ENCODE measurements at places on chromosomes 2 and 18.

DNA sequence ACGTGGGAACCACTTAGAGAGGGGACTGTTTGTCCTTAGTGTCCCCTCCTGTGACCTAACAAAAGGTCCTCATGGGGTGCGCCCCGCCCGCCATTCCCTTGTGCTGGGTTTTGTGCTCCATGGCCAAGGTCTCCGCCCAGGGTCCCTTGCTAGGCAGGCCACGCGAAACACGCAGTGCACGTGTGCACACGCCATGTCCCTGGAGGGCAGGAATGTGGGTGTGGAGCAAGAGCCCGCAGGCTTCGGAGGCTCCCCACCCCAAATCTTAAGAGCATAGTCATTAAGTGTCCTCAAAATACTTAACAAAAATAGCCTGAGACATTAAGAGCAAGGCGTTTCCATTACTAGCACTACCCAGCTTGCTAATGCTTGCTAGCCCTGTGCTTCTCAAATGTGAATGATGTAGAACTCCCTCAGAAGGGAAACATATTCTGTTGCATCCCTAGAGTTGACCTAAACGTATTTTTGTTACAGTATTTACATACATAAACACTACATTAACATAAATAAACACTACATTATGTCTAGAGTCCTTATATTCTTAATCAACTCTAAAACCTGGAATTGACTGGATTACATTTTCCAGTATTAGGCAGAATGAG lies 117.6 kb upstream of the APCDD1 start:
- no peak for DNase-seq

GRCh38 chr2:84458551-84459017 lies 496 bp downstream of the SUCLG1 start:
- DNase-seq, result no peak

DNA sequence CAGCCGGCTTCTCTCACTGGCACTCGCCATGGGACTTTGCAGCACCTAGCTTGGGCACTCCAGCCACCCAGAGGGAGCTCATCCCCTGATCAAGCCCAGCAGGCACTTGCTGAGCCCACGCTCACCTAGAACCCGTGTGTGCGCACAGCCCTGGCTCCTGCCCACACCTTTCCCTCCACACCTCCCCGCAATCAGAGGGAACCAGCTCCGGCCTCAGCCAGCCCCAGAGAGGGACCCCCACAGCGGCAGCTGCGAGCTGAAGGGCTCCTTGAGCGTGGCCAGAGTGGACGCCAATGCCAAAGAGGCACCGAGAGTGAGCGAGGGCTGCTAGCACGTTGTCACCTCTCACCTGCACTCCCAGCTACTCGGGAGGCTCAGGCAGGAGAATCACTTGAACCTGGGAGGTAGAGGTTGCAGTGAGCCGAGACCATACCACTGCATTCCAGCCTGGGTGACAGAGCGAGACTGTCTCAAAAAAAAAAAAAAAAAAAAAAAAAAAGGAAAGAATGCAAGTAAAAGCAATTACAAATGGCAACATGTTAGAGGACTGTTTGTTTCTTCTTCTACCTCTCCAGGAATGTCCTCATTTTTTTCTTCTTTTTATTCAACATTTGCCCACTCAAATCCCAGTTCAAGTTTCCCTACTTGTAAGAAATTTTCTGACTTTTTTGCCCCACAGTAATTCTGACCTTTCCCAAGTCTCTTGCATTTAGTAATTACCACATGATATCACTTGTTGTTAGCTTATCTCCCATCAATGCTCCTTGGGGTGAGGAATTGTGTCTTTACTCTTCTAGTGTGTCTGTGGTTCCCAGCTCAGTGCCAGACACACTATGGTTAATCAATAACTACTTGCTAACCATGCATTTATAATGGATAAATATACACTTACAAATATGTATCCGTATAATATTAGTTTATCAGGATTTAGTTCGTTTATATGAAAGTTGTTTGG lies 40.6 kb upstream of the ST3GAL5 start:
- no peak for DNase-seq

- no peak for DNase-seq
These were observed 192.2 kb downstream of the HDAC4 start for GRCh38 chr2:239208465-239209180.

- no peak for DNase-seq
These were observed 28.4 kb upstream of the ID2 start for GRCh38 chr2:8653485-8653884.

Measured in AG09309 (cell line).